Stimulated activated CD8-positive, alpha-beta memory T cell treated with anti-CD3 and anti-CD28 coated beads, Interleukin-15, amount 100 ng/mL, for 4 hours (primary cell): ENCODE measurements at places on chromosomes 3 and 15.

DNA sequence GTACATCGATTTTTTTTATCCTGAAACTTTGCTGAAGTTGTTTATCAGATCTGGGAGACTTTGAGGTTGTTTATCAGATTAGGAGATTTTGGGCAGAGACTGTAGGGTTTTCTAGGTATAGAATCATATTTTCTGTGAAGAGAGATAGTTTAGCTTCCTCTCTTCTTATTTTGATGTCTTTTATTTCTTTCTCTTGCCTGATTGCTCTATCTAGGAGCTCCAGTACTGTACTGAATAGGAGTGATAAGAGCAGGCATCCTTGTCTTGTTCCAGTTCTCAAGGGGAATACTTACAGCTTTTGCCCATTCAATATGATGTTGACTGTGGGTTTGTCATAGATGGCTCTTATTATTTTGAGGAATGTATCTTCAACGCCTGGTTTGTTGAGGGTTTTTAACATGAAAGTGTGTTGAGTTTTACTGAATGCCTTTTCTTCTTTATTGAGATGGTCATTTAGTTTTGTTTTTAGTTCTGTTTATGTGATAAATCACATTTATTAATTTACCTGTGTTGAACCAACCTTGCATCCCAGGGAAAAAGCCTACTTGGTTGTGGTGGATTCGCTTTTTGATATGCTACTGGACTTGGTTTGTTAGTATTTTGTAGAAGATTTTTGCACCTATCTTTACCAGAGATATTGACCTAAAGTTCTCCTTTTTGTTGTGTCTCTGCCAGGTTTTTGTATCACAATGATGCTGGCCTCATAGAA lies 14.9 kb upstream of the DNAAF4 start:
- no peak for DNase-seq

GRCh38 chr15:100849021-100849854 lies 30.4 kb upstream of the ALDH1A3 start:
- DNase-seq = peak; percentile 21

DNA sequence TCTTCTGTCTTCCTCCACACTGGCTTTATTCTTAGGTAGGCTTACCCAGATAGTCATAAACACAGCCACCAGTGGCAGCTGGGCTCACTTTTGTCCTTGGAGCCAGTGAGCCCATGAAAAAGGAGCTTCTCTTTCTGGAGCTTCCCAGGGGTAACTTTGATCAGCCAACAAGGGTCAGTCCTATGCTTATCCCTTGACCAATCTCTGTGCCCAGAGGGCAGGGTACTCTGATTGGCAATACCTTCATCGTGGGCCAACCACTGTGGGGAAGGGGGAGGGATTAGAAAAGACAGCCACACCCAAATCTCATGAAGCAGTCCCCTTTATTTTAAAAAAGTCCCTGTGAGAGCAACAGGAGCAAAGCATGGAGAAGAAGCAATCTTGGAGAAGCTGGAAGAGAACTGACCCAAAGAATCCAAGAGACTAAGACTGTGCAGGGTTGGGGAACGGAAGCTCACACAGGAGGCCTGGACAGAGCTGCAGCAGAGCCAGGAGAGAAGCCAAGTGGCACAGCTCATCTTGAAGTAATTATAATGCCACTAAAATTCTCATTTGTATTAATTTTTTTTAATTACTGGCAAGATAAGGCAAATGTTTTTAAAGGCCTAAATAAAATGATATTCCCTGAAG lies 70.4 kb downstream of the SSUH2 start:
- DNase-seq = no peak

GRCh38 chr3:195385526-195385925 lies 57.3 kb downstream of the ACAP2 start:
- no peak for DNase-seq
